ENCODE measurements at places on chromosomes 3 and 15.

- DNase-seq = no peak
These were observed 172.5 kb downstream of the PTPRG start for GRCh38 chr3:61733876-61734275.

DNA sequence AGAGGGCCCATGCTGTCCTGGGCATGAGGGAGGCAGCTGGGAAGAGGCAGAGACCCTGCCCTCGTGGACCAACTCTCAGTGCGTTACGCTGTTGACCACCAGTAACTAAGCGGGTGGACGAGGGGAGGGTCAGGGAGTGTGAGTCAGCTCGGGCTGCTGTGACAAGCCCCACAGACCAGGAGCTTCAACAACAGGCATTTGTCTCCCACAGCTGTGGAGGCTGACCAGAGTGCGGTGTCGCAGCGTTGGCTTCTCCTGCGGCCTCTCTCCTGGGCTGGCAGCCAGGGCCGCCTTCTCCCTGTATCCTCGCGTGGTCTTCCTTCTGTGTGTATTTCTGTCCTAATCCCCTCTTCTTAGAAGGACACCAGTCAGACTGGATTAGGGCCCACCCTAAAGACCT lies 13.0 kb downstream of the EFCC1 start:
- DNase-seq = no peak

DNA sequence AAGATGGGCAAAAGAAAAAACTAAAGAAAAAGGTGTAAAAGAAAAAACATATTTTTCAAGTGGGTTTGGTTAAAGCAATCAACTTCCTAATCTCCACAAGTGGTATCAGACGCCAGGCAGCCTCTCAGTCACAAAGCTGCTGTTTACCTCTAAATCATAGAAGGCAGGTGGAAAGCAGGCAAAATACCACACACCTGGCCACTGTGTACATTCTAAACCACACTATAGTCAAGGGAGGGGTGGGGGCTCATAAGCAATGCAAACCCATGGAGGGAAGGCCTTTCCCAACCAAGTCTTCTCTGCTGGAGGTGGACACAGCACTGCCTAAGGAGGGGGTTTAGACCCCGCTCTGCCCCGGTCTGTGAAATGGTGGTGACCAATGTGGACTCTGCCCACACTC lies 50.4 kb downstream of the MCF2L2 start:
- DNase-seq = no peak

DNA sequence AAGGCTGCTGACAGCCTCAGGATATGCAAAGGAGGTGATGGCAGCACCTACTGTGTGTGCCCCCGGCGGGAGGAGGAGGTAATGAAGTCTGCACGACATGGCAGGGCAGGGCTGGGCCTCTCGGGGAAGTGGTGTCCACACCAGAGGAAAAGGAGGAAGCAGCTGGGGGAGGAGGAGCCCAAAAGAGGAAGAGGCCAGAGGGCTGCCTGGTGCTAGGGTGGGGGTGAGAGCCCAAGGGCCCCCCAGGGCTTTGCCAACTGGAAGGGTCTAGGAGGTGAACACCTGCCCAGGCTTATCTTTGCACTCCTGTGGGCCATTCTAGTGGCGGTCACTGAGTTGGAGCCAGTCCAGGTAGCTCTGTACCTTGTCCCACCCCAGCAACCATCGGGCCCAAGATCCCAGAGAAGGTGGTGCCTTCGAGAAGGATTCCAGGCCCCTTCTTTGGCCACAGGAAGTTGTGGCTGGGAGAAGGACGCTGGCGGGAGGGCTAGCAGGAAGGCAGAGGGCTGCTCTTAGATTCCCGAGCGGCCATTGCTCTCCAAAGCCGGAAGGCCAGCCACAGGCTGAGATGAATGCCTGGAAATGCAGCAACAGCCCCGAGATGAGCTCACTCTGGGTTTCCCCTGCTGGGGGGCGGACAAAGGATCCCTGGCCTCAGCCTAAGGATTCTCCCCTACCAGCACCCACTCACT lies 7.0 kb downstream of the GNAI2 start:
- no peak for DNase-seq

DNA sequence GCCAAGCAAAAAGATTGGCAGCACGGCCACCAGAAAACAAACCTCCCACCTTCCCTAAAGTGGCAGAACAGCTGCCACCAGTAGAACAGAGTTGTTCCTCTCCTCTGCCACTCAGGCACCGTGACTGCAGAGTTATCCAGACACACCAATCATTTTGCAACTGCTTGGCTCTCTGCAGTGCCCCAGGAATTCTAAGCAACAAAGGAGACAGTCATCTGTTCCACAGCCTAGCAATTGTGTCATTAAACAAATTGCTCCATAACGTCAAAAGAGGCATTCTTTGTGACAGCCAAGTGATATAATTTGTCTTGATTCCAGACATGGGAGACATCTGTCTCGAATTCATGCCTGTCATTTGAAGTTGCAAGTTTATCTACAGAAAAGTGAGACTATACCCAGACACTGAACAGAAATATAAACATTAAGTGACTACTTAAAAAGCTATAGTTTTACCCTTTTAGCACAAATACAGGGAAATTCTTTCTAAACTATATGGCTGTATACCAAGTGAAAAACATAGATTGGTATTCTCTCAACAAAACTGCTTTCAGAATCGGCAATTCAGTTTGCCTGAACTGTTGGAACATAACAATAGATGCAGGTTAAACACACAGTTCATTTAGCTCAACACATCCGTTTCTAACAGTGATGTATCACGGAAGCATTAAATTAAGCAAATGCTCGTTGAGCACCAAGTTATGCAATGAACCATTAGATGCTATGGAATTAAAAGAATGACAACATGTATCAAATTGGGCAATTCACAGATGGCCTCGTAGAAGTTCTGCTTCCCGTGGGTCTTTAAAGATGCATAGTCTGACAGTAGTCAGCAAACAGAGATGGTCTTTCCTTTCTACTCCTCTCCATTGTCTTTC lies 281.3 kb downstream of the FGF12 start:
- DNase-seq = peak; percentile 87

Data from COLO829 (cell line).